ENCODE measurements at places on chromosomes 11 and 22.

- peak; percentile 37 for DNase-seq
Observed at GRCh38 chr11:66069715-66070603, at the start of gene PACS1. TSS of gene PACS1 (plus strand) at chr11:66070272. CDS start at chr11:66070487, 215 bp downstream.

GRCh38 chr11:32382339-32383049, 52.8 kb downstream of the WT1 start:
- DNase-seq: no peak

DNA sequence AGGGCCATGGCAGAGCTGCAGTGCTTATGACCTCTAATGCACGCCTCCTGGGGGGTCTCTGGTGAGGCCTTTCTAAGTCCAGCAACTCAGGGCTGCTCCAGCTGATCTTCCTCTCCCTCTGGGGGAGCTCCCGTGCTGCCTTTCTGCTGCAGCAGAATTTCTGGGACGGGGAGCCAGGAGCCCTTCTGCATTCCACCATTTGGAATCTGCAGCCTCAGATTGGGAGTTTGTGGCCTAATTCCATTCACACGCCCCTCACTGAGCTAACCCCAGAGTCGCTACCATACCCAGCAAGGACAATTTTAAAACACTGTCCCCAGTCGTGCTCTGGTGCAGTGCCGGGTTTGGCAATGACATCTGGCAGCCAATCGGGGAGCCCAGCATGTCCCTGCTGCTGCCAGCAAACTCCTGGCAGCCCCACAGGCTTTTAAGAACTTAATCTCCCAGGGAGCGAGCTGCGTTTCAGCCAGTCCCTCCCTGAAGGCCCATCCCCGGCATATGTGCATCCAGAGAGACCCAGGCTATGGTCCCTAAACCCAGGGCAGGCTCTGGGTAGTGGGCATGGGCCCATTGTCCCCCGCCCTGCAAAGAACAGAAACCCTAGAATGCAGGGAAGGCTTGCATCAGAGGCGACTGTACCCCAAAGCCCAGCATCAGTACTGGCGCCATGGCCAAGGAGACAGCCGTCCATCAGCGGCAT, 4.7 kb downstream of the SHANK2 start:
- DNase-seq: no peak

GRCh38 chr22:36117053-36117554, 43.5 kb downstream of the APOL3 start:
- no peak for DNase-seq

GRCh38 chr22:42388130-42388797, 43.9 kb downstream of the NFAM1 start:
- DNase-seq: peak; percentile 99

Data from NCI-H2171 (cell line).